Temporal lobe (tissue), 4 donors: ENCODE measurements at places on chromosomes 7 and 10. TPM values are rescaled to one million over a fixed set of nuclear protein-coding genes. Genes with fewer than 3 reads are reported as not detected.

The GPR15LG gene
- total RNA-seq, result not detected

The PSD gene
- 99.6 TPM for total RNA-seq

The ASAH2 gene
- total RNA-seq, result 2.2 TPM

The AKR1C3 gene
- 3.4 TPM for total RNA-seq

The CPA1 gene
- total RNA-seq, result not detected

The AFAP1L2 gene
- total RNA-seq, result 7.1 TPM

The ANKRD2 gene
- not detected for total RNA-seq

The HOXA6 gene
- total RNA-seq, result not detected

The CTAGE6 gene
- total RNA-seq, result 0.25 TPM

The RADIL gene
- total RNA-seq, result 3.7 TPM

The SAP25 gene
- total RNA-seq, result 0.25 TPM
